Muscle of arm (tissue), 14 donors: ENCODE measurements at places on chromosomes 12 and 14. TPM values are rescaled to one million over a fixed set of nuclear protein-coding genes. Genes with fewer than 3 reads are reported as not detected.

The PIK3C2G gene
- 2.3 TPM for polyA plus RNA-seq

The SERPINA6 gene
- not detected for polyA plus RNA-seq

The SSTR1 gene
- 4.7 TPM for polyA plus RNA-seq

The ALG10 gene
- polyA plus RNA-seq = 6.1 TPM

The C12orf42 gene
- polyA plus RNA-seq = 4.0 TPM
